ENCODE measurements at places on chromosomes 2 and 18. TPM values are rescaled to one million over a fixed set of nuclear protein-coding genes. Genes with fewer than 3 reads are reported as not detected.

DNA sequence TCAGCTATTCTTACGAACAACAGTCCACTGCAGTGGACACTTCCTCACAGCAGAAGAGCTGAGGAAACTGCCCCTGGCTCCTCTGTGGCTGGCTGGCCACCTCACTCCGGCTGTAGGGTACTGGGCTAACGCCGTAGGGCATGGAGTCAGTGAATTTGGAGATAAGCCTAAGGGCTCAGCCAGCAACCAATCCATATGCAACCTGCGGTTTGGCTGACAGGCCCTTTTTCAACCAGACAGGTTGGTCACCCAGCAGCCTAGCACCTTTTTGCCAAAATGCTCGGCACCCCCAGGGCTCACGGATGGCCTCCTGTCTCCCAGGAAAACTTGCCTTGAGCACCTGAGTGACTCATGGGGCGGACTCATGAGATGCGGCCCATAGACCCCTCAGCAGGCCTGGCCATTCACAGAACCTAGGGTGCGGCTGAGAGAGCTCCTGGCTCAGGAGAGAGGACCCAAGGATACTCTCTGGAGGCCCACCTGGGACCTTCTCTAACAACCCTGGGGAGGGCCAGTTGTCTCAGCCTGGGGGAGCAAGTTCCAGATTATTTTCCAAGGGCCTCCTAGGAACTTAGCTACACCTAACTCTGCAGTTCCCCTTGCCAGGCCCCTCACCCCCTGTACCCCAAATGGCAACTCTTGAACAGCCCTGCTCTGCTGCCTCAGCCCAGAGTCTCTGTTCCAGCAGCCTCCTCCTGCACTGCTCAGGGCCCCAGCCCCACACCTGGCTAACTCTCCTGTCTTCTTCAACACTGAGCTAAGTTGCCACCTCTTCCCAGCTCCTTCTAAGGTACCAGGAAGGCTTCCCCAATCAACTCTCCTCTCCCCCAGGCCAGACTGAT, 252.1 kb downstream of the CYP26B1 start:
- DNase-seq = peak; percentile 42

DNA sequence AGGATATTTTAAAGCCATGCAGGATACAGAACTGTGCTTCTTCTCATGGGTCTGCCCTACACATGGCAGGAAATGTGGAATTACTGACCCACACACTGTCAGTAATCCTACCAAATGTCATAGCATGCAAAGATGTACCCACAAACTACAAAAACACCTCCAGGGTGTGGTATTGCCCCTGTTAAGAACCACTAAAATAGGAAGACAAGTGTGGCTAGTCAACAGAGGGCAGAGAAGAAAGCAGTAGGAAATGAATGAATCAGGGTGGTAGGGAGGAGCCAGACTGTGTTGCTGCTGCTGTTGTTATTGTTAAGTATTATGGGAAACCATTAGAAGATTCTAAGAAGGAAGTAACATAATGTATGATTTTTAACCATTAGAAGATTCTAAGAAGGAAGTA, 556.7 kb upstream of the ACVR2A start:
- no peak for DNase-seq

GRCh38 chr2:220701115-220701514, 871.0 kb downstream of the EPHA4 start:
- no peak for DNase-seq

- DNase-seq = no peak
Measured at GRCh38 chr2:205002390-205002789, 457.1 kb downstream of the PARD3B start.

- no peak for DNase-seq
Measured at GRCh38 chr2:152415231-152415642, 80.3 kb downstream of the FMNL2 start.

GRCh38 chr2:79275197-79275596, 115.6 kb upstream of the REG3A start:
- DNase-seq = no peak

- DNase-seq = no peak
Measured at GRCh38 chr18:44497757-44498490, 182.8 kb upstream of the SETBP1 start.

NABP1 gene
- 32.0 TPM for total RNA-seq

CLEC4F gene
- total RNA-seq = 0.29 TPM

MAP2 gene
- total RNA-seq = 24.7 TPM

ATP6V1B1 gene
- 0.48 TPM for total RNA-seq

ASB18 gene
- total RNA-seq = not detected

All from posterior vena cava (tissue), 2 donors.